Activated T-helper 2 cell treated with anti-CD3 and anti-CD28 coated beads, Interferon-gamma antibody, Interleukin-2, Interleukin-4, amounts not matched to agents 10 μg/mL and 5 μg/mL and 100 μg/mL, durations not matched to agents 14 hours and 24 hours and 36 hours (primary cell): ENCODE measurements at places on chromosomes 16 and 17. TPM values are rescaled to one million over a fixed set of nuclear protein-coding genes. Genes with fewer than 3 reads are reported as not detected.

Gene FN3K
- total RNA-seq: 3.6 and 4.0 TPM in 2 replicates

Gene TBC1D3K
- not detected in 2 replicates for total RNA-seq

Gene PDIA2
- total RNA-seq: not detected in 2 replicates

Gene SLC7A5
- total RNA-seq: 271 TPM in 2 replicates

Gene SOX15
- total RNA-seq: 0.21 and 0.60 TPM in 2 replicates

Gene FMNL1
- total RNA-seq: 469 and 475 TPM in 2 replicates

Gene ABCA5
- 11.4 TPM in 2 replicates for total RNA-seq

Gene SPSB3
- 27.1 and 28.3 TPM in 2 replicates for total RNA-seq

Gene NAGS
- 0.28 and 0.82 TPM in 2 replicates for total RNA-seq

Gene TMEM132E
- not detected in 2 replicates for total RNA-seq

Gene GLP2R
- total RNA-seq: not detected in 2 replicates

Gene CSNK1D
- total RNA-seq: 139 and 151 TPM in 2 replicates

Gene FBRS
- 107 TPM in 2 replicates for total RNA-seq

Gene CCDC92B
- total RNA-seq: 0.11 and 0.21 TPM in 2 replicates
